ENCODE measurements at places on chromosomes 5 and 9. TPM values are rescaled to one million over a fixed set of nuclear protein-coding genes. Genes with fewer than 3 reads are reported as not detected.

- no peak for DNase-seq
These were observed 8.9 kb upstream of the MYO10 start for GRCh38 chr5:16944816-16945562.

DNA sequence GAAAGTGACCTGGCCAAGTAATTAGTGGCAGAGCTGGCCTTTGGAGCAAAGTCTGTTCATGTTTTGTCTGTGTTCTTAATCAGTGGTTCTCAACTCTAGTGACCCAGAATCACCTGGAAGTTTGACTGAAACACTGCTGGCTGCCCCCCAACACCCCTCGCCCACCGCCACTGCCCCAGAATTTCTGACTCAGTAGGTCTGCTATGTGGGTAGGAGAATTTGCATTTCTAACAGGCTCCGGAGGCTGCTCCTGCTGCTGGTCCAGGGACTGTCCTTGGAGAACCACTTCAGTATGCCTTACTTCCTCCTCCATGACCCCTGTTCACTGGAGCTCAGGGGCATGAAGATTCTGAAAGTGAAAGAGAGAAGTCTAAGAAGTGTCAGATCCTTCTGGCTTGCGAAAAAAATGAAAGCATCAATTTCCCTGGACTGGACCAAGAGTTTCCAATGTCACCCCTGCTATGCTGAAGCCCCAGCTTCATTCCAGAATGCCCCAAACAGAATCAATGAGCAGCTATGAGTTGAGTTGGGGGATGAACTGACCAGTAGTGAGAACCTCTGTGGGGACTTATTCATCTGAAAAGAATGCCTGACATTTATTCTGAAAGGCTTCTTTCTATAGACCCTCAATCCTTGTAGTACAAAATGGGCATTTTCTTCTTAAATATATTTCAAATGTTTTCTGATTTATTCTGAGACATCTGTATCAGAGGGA, 20.8 kb upstream of the COL15A1 start:
- DNase-seq: no peak

- DNase-seq: no peak
These were observed 21.3 kb downstream of the NR6A1 start for GRCh38 chr9:124749781-124750180.

DNA sequence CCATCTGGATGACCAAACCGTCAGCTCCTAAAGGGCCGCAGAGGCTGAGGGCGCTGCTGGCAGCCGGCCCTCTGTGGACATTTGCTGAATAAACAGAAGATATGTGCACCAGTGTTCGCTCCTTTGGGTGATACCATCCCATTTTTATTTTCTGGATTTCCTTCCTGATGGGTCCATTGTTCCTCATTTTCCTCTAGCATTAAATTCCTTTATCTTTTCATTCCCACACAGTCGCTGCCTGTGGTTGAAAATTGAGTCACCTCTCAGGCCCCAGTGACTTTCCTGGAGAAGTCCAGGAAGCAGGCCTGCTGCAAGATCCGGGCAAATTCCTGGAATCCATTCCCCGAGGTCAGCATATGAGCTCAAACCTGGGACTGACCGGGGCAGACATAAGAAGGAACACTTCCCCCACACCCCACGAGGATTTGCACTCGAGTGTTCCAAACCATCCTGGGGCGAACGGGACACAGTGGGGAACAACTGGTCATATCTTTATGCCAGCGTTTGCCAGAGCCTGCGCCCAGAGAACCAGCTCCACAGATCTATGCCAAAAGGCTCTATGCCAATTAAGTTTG, 86.7 kb upstream of the PCA3 start:
- DNase-seq: no peak

GRCh38 chr9:972501-973294, 3.8 kb upstream of the DMRT3 start:
- no peak for DNase-seq

The LCN2 gene
- 0.75 TPM for polyA plus RNA-seq

The PCDHA1 gene
- polyA plus RNA-seq: not detected

The CER1 gene
- 3.3 TPM for polyA plus RNA-seq

The LHX2 gene
- polyA plus RNA-seq: 0.28 TPM
